ENCODE measurements at places on chromosomes 3 and 15.

GRCh38 chr3:13420045-13420830 lies at the start of gene NUP210:
Gene NUP210 (minus strand): TSS chr3:13420322. CDS start chr3:13420226, 96 bp downstream.
- peak; percentile 11 for DNase-seq

DNA sequence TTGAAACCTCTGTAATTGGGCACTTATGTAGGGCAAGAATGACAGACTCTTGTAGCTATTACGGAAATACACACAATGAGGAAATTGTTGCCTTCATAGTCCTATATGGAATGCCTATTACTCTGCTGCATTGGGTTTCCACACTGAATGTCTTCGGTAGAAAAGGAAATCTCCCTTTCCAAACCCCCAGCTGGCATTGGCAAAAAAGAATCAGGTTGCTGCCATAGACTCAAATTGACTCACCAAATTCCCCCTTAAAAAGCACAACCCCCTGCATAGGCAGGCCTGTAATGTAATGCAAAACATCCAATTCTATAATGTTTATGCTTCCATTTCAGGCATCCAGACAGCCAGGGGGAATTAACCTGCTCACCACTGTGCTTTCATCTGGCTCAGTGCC lies 44.8 kb upstream of the NTRK3 start:
- DNase-seq, result no peak

- no peak for DNase-seq
Measured at GRCh38 chr3:146403792-146404191, 65.6 kb downstream of the PLSCR2 start.

DNA sequence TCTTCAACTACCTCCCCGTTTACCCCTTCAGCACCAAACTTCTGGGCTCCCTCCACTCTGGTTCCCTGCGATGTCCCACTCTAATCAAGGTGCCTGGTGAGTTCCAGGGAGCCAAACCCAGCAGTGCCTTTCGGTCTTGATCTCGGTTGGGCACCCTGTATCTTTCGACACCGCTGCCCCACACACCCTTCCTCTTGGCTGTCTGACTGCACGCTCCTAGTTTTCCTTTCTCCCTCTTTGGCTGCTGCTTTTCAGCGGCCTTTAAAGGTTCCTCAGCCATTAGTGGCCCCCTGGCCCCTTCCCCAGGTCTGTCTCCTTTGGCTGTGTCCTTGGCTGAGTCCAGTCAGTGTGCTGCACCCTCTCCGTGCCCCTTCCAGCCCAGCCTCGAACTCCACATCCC lies 784 bp downstream of the TTLL3 start:
- DNase-seq, result no peak

DNA sequence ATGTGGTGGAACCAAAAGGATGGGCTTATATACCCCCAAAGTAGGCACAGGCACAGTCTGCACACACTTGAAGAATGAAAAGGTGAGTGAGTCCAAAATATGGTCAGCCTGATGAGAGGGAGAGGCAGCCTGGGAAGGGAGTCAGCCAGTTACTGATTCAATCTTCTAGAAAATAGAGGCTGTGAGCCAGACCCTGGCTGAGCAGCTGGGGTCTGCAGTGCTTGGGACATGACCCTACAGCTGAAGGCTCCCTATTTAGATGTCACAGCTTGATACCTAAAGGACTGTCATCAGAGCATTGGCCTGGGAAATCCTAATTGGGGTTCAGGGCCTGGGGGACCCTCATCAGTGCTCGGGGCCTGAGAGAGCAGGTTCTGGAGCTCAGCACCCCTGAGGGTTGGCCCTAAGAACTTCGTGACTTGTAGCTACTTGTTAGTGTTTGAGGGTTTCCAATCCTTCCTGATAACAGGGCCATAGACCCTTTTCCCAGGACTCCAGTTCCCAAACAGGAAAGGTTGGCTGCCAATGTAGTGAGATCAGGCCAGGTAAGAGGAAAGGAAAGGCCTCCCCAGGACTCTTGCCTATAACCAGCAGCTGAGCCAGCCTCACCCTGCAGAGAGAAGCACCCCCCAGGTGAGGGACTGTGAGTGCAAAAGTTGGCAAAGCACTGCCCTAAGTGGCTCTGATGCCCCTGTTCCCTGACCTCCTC lies 54.7 kb upstream of the SLCO2A1 start:
- no peak for DNase-seq

DNA sequence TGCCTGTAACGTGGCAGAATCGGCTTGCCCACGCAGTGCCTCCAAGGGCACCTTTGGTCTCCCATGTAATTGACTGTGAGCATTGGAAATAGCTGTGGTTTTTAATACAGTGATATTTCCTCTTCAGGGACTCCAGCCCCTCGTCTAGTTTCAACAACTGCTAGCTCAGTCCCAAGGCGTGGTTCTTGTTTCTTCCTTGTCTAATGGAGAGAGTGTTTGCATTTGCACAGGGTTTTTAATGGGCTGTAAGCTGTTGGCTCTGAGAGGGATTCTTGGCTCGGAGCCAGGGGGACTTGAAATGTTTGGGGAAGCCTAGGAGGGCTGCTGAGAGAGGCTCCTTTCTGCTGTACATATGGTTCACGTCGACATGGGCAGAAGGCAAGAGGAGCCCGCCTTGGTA lies 86.2 kb downstream of the THSD4 start:
- DNase-seq, result peak; percentile 94

DNA sequence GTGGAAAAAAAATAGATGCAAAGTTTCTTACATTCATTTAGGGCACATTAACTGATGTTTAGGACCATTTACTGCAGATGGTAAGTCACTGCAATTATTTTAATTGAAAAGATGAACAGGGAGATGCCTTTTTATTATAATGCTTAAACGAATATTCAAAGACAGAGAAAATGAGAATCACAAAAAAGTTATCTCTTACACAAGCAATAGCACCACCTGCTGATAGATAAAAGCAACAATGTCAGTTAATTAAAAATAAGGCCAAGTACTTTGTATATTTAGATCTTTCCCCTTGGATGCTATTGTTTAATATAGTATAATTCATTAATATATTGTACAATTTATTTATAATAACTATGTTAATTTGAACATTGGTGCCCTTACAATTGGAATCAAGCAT lies 55.9 kb downstream of the IFT80 start:
- peak; percentile 23 for DNase-seq

DNA sequence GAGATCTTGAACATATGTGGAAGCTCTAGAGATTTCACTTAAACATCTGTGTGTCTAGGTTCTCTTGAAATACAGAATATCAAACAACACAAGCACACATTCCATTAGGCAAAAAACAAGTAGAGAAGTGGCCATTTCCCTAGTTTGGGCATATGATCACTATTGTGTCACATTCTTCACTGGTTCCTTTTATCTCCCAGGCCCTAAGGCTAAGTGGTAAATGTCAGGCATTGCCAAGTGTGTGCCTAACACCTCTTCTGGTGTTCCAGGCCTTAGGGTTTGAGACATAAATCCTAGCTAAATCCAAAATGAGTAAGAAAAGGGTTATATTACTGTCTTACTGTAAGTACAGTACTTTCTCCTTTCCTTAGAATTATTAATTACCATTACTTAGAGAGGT lies 880.1 kb downstream of the PDCD6IP start:
- no peak for DNase-seq

- DNase-seq, result no peak
Measured at GRCh38 chr3:165464736-165465135, 268.6 kb upstream of the SLITRK3 start.

DNA sequence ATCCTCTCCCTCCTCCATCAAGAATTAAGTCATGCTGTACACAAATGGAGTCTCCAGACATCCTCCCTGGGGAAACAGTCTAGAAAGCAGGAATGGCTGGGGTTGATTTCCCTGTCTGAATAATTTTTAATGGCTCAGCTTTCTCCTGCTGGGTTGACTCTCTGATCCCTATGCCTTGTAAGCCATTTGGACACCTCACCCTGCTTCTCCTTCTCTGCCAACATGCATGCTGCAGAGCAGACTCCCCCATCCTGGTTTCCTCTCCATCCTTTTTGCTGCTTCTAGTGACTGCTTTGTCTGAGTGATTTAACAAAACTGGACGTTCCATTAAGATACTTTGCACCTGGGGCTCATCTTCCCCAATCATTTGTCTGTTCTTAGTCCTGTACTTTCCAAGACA lies 22.2 kb downstream of the SV2B start:
- DNase-seq, result no peak

- no peak for DNase-seq
Measured at GRCh38 chr3:100076731-100077529, 37.4 kb downstream of the FILIP1L start.

DNA sequence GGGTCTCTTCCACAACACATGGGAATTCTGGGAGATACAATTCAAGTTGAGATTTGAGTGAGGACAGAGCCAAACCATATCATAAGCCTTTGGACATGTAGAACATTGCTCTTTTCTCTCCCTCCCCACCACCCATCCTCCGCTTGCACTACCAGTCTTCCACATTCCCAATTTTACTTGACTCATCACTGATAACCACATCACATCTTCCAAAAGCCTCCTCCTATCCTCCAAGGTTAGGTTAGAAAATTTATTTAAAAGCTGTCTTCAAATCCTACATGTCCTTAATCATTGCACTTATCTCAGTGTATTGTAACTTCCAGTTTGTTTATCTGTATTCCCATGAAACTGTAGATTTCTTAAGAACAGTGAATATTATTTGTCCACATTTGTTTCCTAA lies 10.4 kb downstream of the ZBED2 start:
- DNase-seq, result no peak

- no peak for DNase-seq
Measured at GRCh38 chr3:194487289-194488054, 670 bp upstream of the ATP13A3 start.

DNA sequence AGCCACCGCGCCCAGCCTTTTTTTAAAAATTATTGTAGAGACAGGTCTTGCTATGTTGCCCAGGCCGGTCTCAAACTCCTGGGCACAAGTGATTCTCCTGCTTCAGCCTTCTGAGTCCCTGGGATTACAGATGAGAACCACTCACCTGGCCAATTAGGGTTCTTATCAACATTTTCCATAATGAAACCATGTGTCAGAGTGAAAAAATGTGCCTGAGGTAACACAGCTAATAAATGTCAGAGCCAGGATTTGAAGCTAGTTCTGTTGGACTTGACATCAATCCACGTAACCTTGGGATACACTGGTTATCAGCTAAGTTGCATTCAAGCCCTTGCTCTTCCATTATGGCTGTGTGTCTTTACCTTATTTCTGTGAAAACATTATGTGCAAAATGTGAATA lies 29.1 kb downstream of the CHST14 start:
- DNase-seq, result no peak

DNA sequence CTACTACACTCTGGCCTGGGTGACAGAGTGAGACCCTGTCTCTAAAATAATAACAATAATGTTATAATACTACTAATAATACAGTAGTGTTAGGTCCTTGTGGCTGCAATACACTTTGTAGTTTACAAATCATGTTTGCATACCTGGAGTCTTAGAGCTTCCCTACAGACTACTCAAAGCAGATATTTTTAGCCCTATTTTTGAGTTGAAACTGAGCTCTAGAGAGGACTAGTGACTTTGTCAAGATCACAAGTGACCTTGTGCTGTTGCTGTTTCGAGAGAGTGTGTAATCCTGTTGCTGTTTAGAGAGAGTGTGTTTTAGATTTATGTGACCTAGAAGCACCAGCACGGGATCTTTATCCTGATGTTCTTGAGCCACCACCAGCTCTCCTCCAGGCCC lies 105.3 kb upstream of the RNU6-1 start:
- DNase-seq, result no peak

DNA sequence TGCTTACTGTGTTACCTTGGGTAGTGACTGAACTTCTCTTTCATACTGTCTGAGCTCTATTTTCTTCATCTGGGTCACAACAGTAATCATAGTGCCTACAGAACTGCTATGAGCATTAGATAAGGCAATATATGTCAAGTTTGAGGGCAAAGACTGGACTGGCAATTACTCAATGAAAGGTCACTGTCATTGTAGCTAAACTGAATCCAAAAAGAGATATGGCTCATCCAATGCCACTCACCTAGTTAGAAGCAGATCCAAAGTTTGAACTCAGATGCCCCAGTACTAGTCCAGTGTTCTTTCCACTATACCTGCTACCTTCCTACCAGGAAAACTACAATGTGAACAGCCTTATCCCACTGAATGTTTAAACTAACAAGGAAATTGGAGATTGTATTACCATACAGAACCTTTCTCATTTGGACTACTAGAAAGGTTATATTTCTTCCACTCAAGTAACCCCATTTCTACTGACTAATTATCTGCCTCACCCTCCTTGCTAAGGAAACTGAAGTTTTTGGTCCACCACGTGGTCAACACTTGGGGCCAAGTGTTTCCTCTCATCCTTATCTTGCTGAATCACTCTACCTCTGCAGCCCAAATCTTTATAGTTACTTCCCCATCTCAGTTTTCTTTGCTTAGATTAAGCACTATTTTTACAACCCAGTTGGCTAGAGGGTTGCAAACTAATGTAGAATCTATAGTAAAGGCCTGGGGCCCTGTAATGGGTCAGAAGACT lies 202.3 kb upstream of the LPP start:
- no peak for DNase-seq

GRCh38 chr3:71177375-71177774 lies 406.2 kb downstream of the FOXP1 start:
- DNase-seq, result no peak

DNA sequence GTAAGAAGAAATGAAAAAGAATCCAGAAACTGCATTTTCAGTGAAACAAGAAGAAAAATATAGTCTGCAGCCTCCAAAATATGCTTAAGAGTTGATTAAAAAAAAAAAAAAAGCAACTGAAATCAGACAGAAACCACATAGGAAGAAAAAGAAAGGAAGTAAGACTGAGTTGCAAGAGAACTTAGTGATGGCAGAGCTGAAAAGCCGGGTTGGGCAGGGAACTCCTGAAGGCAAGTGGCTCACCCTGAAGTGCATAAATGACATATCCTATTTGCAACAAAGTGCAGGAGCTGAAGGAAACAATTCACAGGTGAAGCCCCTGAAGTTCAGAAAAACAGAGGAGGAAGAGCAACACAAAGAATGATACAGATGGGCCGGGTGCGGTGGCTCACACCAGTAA lies 108.8 kb upstream of the SLC25A36 start:
- DNase-seq, result no peak

GRCh38 chr15:79381593-79381992 lies 50.5 kb upstream of the MINAR1 start:
- DNase-seq, result peak; percentile 24

DNA sequence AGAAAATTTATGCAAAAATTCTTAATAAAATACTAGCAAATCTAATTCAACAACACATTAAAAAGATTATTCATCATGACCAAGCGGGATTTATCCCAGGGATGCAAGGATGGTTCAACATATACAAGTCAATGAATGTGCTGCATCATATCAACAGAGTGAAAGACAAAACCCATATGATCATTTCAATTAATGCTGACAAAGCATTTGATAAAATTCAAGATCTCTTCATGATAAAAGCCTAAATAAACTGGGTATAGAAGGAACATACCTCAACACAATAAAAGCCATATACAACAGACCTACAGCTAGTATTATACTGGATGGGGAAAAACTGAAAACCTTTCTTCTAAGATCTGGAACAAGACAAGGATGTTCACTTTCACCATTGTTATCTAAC lies 89.7 kb downstream of the KBTBD8 start:
- DNase-seq, result no peak

DNA sequence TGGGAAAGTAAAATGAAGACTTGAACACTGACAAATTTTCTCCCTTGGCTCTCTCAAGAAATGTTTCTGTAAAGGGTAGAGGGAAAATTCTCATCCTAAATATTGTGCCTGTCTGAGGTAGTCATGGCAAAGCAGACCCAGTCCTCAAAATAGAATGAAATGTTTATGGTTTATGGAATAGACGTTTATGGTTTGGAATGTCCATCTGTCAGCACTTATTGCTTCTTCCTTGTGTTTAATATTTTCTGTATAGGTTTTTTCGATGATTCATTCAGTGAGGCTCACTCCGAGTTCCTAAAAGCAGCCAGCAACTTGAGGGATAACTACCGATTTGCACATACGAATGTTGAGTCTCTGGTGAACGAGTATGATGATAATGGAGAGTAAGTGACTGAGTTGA lies 13.9 kb downstream of the ELL3 start:
- no peak for DNase-seq

- no peak for DNase-seq
Measured at GRCh38 chr15:69046781-69047180, 32.3 kb downstream of the NOX5 start.

All from COR-L47 (cell line).